ENCODE measurements at places on chromosomes 6 and 20. TPM values are rescaled to one million over a fixed set of nuclear protein-coding genes. Genes with fewer than 3 reads are reported as not detected.

GRCh38 chr6:16359563-16359962 is 121.2 kb downstream of the GMPR start:
- no peak for DNase-seq

PRKN gene
- 2.7 TPM for polyA plus RNA-seq

DNA sequence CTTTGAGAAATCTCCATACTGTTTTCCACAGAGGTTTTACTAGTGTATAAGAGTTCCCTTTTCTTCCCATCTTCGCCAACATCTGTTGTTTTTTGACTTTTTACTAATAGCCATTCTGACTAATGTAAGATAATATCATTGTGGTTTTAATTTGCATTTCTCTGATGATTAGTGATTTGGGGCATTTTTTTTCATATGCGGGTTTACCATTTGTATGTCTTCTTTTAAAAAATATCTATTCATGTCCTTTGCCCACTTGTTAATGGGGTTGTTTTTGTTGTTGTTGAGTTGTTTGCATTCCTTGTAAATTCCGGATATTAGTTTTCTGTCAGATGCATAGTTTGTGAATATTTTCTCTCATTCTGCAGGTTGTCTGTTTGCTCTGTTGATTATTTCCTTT is 167.1 kb downstream of the PRL start:
- no peak for DNase-seq

SLC35D3 gene
- 0.21 TPM for polyA plus RNA-seq

DNA sequence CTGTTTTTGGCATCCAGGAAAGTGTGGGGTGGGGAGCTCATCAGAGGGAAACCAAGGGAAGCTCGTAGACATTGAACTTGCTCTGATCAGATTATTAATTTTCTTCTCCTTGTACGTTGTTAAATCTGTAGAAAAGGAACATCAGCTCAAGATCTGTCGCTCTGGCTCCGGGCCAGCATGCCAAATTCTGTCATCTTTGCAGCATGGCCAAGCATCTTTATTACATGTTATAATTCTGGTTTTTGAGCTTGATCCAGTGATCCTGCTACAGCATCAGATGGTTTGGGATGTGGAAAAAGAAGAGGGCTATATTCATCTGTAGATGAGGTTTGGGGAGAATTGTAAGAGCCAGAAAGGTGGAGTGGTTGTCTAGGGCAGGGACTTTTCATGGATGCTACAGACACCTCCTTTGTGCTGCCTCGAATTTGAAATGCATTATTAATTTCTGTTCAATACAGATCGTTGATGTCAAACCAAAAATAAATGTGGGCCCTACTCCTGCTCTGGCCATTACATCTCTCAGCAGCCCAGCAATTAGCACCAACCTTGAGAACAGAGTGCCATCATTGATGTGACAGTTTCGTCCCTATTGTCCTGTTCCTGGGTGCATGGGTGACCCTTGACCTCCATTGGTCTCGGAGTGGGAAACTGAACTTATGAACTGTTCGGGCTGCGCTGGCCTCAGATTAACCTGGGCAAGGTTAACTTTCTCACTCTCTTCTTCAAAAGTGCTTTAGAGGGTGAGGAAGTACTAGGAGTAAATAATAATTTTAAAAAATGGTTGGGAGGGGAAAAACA is 250.8 kb downstream of the SOX4 start:
- no peak for DNase-seq

GRCh38 chr6:154298297-154298696 is 58.3 kb downstream of the IPCEF1 start:
- DNase-seq, result no peak

DNA sequence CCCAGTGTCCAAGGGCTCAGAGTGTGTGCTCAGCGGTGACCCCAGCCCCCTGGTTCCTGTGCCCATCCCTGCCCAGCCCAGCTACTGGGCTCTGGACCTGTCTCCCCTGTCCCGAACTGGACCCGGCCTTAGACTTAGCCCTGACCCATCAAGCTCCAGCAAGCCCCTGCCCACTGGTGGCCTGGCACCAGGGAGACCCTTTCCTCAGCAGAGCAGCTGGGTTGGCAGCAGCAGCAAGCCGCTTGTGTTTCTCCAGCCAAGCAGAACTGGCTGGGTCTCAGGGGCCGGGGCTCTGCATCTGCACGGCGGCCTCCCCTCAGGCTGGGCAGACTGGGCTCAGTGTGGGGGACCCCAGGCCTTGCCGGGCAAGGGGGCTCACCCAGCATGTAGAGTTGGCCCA is 801 bp downstream of the SPDEF start:
- DNase-seq, result no peak

SPDEF gene
- not detected for polyA plus RNA-seq

HRH3 gene
- 2.2 TPM for polyA plus RNA-seq

DNA sequence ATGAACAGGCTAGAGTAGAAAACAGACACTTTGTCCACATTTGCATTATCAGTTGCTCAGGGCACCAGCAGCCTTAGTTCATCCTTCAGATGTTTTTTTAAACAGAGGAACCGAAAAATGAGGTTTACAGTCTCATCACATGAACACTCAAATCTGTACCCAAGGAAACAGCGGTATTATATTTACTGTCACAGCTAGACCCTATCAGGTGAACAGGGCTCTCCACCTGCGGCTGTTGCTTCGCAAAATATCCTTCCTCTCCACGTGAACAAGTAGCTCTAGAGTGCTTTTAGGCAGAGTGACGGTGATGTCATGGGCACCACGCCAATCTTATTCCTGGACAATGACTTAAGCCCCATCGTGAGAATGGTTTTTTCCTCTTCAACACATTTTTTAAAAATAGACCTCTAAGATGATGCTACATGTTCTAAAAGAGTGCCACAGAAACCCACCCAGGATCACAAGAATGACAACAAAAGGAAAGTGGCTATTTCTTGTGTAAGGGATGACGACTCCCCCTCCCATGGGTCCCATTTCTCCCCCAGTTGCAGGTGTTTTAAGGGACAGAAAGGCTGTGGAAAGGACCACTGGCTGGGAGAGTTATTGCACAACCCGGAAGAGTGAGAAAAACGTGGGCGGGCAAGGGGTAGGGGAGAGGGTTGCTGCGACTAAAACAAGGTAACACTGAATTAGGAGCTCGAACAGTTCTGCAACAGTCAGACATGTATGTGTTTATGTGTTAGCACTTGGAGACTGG is 77.7 kb downstream of the EFHC1 start:
- peak; percentile 60 for DNase-seq

SFTA2 gene
- polyA plus RNA-seq, result not detected

DNA sequence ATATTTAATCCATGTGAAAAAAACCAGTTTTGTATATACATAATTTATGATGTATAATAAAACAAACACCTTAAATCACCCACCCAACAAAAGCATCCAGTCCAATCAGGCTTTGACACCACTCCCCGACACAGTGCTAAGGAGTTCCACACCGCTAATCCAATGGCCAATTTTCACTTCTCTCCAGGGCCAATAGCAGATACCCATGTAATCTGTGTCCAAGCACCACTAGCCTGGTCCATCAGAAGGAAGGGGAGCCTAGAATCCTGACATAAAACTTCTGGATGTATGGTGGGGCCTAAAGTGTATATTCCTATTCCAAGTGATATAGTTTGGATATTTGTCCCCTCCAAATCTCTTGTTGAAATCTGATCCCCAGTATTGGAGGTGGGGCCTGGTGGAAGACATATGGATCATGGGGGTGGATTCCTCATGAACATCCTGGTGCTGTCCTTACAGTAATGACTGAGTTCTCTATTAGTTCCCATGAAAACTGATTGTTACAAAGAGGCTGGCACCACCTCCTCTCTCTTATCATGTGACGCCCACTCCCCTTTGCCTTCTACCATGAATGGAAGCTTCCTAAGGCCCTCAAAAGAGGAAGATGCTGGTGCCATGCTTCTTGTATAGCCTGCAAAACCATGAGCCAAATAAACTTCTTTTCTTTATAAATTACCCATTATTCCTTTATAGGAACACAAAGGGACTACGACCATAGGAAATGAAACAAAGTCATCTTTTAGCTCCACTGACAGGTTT is 20.8 kb downstream of the RALGAPA2 start:
- DNase-seq, result no peak

IMPG1 gene
- 0.73 TPM for polyA plus RNA-seq

VWA7 gene
- polyA plus RNA-seq, result 0.88 TPM

- DNase-seq, result no peak
Observed at GRCh38 chr6:71879016-71879415, 7.3 kb upstream of the RIMS1 start.

ZFP64 gene
- polyA plus RNA-seq, result 12.4 TPM

DNA sequence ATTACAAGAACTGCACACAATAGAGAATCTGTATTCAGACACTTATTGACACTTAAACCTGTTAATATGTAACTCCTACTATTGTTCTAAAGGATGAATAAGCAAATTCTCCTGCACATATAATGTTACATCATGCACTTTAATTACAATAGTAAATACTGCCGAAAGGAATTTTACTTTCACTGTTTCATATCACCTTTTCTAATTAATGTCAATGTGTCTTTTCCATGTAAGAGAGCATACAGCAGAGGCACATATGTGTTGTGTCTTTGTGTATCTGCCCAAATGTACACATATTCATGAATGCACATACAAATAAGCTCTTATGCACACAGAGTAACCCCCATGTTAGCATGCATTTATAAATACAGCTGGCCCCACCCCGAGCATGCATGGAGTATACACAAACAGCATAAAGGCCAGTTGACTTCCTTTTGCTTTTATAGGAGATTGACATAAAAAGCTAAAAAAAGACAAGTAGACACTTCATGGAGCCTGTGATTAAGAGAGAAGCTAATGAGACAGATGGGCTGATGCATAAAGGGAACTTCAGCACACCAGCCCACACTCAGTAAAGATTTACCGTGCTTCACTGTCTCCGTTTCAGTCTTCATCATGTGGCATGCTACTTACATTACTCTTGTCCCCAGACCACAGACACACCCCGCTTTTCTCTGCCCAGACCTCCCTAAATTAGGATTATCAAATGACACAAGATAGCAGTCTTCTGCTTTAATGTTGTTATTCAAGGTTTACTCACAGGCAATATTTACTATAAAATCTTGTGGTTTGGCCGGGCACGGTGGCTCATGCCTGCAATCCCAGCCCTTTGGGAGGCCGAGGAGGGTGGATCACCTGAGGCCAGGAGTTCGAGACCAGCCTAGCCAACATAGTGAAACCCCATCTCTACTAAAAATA is 184.6 kb downstream of the ATXN1 start:
- no peak for DNase-seq

GRCh38 chr20:63093966-63094766 is 87.4 kb upstream of the BHLHE23 start:
- no peak for DNase-seq

- peak; percentile 84 for DNase-seq
Observed at GRCh38 chr6:113564371-113565171, 292.6 kb upstream of the MARCKS start.

DNA sequence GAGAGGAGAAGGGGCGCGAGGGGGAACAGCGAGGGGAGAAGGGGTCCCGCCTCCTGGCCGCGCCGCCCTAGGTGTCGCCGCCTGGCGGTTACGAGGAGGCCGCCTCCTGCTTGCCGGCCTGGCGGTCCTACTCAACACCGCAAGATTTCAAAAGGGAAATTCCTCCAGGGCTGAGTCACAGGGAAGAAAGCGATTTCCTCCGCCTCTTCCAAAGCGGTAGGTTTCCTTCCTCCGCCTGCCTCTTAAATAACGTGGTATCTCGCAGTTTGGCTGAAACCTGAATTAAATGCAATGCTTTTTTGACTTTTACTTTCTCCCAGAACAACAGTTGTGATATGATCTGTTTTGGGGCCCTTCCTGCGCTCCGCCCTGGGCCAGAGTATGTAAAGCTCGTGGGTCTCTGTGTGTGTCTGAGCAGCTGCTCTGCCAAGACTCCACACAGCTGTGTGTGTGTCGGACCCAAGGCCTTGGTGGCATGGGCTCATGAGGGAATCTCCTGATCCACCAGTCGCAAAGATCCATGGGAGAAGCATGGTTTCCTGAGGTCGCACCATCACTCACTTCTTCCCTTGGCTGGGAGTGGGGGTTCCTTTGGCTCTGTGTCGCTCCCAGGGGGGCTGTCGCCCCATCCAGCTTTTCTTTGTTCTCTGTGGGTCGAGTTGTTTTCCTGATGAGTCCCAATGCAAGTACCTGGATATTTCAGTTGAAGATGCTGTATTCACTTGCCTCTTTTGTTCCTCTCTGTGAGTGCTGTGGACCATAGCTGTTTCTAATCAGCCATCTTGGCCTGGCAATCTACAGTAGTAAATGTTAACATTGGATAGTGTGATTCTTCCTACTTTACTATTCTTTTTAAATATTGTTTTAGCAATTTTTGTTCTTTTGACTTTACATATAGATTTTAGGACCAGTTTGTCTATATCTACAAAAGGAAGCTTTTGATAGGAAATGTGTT is 31.6 kb upstream of the NOTCH4 start:
- DNase-seq, result peak; percentile 87

- DNase-seq, result no peak
Observed at GRCh38 chr20:32626859-32627636, 41.9 kb upstream of the NOL4L start.

DNA sequence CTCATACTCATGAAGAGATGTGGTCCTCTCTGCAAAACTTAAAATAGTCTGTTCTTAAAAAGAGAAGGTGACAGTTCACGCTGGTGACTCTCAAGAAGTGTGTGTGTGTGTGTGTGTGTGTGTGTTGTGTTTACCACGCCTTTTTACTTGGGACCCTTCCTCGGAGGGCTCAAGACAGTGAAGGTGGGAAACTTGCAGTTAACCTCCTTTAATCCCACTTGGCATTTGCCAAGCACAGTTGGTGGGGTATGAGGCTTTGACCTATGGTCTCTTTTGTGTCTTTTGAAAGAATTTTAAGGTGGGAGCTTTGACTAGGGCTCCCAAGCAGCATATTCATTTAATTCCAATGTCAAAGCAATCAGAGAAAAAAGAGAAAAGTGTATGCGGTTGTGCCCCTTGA is 395.8 kb downstream of the TFAP2B start:
- DNase-seq, result no peak

DNA sequence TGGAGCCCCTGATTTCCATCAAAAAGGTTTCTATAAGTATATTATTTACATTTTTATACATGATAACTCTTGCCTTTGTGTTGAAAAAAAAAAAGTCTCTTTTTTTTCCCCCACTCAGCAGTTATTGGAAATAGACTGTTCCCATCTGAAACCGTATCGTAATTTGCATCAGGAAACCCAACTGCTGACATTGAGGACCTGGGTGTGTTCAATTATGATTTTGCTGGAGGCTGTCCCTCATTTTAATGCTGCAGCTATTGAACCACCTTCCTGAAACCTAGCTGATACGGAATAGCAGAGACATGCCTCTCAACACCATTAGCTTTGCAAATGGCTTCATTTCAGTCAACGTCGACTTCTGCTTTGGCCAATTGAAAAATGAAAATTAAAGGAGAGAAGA is 98.9 kb downstream of the ZNF217 start:
- DNase-seq, result no peak

DDO gene
- 1.9 TPM for polyA plus RNA-seq

NNAT gene
- polyA plus RNA-seq, result 526 TPM

GRCh38 chr6:80226699-80227098 is 120.2 kb downstream of the BCKDHB start:
- no peak for DNase-seq
